Inflammatory macrophage treated with lipopolysaccharide for 4 hours (primary cell): ENCODE measurements at places on chromosomes 1 and 21.

- no peak for DNase-seq
These were observed 30.2 kb downstream of the LTN1 start for GRCh38 chr21:28962465-28962864.

DNA sequence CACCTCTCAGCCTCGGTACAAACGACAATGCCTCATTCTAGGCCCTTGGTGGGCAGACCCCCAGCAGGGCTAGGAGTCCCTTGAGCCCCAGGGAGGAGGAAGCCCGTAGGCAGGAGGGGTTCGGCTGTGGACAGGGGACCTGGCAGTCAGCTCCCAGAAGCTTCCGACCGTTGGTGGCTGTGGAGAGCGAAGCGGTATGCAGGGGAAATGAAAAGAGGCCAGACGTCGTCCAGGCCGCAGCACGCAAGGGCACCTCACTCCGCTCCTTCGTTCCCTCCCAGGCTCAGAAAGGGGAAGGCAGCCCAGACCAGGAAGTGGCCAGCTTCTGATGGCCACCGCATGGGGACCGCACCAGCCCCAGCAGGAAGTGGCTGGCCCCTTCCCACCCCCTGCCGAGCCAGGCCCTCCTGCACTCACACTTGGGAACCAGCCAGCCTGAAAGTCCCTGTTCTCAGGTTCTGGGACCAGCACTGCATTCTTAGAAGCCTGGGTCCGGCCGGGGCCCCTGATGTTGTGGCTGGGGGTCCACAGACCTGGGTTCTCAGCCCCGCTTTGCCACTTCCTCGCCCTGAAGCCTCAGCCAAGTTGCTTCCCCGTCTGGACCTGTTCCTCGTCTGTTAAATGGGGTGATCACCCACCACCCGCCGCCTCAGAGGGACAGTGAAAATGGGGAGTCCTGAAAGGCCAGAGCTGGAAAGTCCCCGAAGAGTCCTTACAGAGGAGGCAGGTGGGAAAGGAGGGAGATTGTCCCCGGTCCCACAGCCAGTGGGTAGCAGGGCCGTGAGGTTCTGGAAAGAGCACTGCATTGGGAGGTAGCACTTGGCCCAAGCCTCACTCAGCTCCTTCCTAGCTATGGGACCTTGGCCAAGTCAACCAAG lies 104.0 kb upstream of the RUNX3 start:
- peak; percentile 89 for DNase-seq

DNA sequence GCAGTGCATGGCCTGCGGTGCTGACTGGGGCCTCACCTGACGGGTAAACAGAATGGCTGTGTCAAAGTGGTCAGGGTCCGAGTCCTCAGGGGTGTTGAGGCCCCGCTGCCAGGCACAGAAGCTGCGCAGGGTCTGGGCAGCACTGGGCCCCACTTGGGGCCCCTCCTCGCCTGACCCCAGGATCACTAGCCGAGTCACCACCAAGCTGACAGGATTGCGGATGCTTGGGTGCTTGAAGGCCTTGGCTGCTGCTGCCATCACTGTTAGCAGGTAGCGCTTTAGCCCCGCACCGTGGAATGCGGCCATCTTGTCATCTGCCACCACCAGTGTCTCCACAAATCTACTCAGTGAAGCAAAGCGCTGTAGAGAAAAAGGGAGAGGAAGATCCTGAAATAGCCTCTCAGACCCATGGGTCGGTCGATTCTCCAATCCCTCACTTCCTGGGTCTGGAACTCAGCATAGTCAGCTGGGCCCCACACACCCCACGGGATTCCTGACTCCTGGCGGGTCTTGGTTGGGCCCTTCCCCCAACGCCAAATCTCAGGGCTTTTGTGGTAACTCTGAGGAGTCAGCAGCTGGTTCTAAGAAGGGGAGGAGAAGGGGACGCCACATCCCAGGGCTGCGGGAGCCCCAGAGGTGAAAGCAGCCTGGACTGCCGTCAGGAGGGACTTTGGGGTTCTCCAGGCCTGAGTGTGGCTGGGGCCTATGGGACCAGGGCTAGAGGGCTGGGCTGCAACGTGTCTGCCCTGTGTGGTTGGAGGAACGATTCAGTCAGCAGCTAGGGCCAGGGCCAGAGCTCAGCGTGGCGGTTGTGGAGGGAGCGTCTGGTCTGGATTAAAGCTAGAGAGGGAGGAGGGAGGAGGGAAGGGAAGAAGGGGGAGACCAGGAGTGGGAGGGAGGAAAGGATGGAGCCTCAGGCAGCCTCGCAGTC lies 2.1 kb downstream of the ADAMTS4 start:
- no peak for DNase-seq

- no peak for DNase-seq
These were observed 247.2 kb downstream of the LRRC7 start for GRCh38 chr1:69814926-69815325.

- no peak for DNase-seq
These were observed 424.1 kb downstream of the TTLL7 start for GRCh38 chr1:83574791-83575190.

DNA sequence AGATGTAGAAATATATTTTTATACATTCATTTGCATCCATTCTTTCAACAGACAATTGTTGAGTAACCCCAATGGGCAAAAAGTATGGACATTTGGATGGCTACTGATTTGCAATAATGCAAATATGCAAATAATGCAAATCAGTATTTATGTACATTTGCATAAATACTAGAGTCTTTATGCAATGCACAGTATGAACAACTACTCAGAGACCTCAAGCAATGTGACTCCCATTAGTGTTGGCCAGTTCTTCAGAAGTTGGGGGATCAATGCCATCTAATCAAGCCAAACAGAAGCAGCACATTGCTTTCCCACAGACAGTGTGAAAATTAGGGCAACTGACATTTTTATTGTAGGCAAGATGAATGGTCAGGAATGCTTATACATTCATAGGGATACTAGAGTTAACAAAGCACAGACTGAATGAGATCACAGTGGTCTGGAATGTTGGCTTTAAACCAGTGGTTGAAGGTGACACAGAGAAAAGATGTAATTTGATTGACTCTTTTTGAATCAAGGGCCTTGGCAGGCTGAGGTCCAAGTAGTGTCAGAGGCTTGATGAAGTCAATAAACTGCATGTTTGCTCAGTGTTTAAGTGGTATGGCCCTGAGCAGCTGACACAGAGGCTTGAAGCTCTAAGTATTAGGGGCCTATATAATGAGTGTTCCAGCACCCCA lies 256.6 kb downstream of the CTH start:
- DNase-seq: no peak

DNA sequence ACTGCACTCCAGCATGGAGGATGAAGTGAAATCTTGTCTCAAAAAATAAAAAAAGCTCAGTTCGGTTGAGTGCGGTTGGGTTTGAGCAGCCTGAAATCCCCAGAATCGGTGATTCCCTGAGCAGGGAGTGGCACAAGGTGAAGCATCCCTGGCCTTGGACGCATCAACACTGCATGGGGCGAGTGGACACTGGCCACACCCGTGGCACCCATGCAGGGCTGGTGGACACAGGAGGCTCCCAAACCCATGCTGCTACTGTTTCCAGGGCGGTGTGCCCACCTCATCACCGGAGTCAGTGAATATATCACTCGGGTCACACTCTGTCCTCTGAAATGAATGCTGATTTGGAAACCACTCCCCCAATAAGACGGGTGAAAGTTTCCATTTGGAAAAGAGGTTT lies 53.4 kb upstream of the ACTRT2 start:
- no peak for DNase-seq

DNA sequence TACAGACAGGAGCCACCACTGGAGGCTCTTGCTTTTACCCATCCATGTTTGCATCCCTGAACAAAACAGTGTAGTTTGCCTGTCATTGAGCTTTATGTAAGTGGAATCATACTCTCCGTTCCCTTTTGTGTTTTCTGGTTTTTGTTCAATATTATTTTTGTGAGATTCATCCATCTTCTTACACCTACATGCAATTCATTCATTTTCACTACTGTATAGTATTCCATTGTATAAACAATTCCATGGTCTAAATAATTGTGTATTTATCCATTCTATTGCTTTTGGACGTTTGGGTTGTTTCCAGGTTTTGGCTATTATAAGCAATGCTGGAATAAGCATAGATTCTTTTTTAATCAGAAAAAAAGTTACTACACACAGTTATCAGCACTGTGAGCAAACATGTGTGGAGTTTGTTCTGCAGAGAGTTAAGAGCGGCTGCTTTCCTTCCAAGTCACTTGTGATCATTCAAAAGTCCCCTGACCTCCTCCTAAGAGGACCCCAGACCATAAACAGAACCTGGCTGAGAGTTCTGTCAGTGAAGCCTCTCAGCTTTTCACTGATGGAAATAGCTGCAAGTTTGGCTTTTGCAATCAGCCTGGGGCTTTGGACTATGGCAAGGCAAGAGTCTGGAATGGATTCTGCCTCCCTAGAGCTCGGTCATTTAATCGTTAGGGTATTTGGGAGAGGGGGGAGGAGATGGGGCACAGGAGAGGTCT lies 5.1 kb upstream of the GPR157 start:
- DNase-seq: no peak

- DNase-seq: no peak
These were observed 103.9 kb downstream of the EBNA1BP2 start for GRCh38 chr1:43067977-43068751.

GRCh38 chr1:171188388-171189266 lies 3.5 kb downstream of the FMO2 start:
- peak; percentile 52 for DNase-seq

- DNase-seq: no peak
These were observed 75.2 kb upstream of the KCNA3 start for GRCh38 chr1:110749960-110750359.

DNA sequence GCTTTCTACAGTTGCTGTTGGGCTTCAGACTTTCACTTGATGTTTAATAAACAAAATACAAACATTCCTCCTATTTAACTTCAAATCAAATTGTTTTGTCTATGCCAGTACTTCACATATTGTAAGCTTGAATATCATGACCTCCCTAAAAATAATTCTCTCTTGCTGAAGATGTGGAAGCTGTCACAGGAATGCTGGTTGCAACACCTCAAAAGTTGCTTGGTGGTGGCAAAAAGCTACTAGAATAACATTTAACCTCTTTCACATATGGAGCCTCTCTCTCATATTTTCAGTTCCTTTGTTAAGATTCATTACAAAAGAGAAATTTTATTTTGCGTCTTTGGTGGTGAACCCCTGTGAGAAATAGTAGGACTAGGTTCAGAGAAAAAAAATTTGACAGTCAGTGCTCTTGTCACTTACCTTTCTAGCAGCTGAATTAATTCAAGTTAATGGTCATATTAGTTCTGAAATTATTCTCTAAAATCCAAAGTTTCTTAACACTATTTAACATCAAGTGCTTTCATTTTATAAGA lies 25.5 kb upstream of the F13B start:
- no peak for DNase-seq

GRCh38 chr1:90371448-90371813 lies 345.7 kb downstream of the BARHL2 start:
- DNase-seq: no peak

DNA sequence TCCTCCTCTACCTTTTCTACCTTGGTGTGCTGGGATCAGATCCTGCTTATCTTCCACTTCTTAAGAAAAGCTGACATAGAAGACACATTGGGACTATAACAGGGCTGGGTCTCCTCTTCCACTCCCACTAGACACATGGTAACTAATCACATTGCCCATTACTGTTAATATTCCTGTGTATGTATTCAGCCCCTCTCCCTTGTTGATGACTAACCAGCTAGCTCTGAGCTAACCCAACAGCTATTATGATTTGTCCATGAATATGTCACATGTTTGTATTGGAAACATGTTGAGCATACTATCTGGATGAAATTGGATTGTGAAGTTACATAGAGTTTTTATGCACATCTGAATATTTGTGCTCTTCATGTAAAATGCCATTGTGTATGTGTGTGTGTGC lies 52.9 kb downstream of the MPZL1 start:
- DNase-seq: no peak

DNA sequence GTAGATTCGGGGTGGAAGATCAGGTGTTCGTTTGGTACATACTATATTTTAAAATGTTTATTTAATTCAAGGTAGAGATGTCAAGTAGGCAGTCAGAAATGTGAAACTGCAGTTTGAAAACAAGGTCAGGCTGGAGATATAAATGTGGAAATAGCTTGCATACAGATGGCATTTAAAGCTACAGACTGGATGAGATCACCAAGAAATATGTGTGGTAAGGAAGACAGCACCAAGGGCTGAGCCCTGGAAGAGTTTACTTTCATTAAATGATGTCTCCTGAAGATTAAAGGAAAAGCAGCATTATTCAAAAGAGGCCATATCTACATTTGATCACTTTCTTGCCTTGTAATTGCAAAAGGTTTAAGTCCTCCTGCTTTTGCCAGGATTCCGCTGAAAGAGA lies 271.3 kb downstream of the PTBP2 start:
- no peak for DNase-seq

DNA sequence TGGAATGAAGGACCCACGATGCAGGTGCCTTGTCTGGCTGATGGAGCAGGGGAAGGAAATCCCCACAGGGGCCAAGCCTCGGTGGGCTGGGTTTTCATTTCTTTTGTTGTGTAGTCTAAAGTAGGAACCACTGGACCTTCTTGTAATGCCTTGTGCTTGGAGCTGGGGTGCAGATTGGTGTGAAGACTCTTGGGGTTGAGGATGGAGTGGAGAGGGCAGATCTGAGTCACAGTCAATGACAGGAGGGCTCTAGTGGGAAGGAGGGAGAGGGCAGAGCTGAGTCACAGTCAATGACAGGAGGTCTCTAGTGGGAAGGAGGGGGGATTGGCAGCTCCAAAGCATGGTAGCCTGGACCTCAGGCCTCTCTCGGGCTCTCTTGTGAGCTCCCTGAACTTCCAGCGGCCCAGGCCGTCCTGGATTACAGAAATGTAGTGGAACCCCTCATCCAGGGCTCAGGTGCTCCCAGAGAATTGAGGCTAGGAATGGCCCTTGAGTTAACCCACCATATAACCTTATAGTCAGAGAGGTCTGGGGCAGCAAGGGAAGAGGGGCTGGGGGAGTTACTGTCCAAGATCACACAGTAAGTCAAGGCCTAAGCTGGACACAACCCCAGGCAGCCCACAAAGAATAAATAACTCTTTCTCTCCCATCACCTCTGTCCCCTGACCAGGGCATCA lies 313.8 kb downstream of the MATN1 start:
- DNase-seq: no peak

DNA sequence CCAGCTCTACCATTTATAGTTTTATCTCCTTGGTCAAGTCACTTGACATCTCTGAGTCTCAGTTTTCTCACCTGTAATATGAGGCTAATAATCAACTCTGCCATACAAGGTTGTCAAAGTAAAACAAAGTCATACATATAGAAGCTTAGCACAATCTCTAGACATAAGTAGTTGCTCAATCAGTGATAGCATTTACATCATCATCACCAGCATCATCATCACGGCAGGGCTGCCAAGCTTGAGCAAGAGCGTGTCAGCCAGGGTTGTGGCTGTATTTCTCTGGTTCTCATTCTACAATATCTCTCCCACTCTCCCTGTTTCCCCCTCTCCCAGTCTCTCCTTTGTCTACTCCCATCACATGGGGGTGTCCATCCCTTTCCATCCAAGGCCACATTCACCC lies 41.7 kb upstream of the COA6 start:
- peak; percentile 93 for DNase-seq

- peak; percentile 66 for DNase-seq
These were observed 45.6 kb downstream of the KYAT3 start for GRCh38 chr1:88946861-88947260.
